Islet precursor cell (in vitro differentiated cells): ENCODE measurements at places on chromosomes 4 and X.

DNA sequence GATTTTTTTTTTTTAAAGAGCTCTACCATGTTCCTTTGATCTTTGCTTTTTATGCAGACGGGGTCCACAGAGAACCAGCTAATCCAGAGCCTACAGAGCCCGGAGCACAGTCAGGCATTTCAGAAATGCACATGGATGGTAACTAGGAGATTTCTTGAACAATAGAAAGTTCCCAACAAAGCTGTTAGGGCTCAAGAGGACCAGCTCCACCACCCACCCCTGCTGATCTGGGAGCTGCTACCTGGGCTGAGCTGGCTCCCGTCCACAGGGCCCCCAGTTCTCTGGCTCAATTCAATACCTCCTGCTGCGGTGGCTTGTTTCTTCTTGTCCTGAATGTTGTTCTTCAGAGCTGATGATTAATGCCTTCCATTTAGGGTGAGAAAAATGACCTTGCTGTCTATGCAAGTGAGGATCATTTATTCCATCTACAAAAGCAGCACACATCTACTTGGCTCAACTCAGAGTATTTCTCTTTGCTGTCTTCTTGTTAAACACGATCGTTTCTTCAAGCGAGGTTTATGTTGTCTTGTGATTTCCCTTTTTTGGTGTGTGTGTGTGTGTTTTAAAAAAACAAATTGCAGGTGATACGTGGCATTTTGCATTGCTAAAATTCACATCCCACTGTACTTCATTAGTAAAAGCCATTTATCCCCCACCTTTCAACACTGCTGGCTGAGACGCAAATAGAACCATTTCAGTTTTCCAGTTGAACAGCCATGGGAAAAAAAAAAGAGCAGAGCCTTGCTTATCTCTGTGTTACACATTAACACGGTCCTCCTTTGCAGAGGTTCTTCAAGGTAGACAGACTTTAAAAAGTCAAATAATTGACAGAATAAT lies 31.3 kb downstream of the IGFBP7 start:
- DNase-seq, result peak; percentile 93

GRCh38 chrX:41128955-41129354 lies 43.7 kb downstream of the USP9X start:
- DNase-seq, result no peak

- no peak for DNase-seq
Observed at GRCh38 chr4:119244344-119244743, 31.8 kb downstream of the USP53 start.

DNA sequence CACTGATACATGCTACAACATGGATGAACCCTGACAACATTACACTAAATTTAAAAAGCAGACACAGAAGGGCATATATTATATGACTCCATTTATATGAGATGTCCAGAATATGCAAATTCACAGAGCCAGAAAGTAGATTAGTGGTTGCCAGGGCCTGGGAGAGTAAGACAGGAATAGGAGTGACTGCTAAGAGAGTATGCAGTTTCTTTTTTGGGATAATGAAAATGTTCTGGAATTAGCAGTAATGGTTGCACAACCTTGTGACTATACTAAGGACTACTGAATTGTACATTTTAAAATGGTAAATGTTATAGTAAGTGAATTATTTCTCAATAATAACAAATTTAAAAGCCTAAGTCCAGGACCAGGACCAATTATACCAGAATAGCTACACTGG lies 29.5 kb upstream of the NUP54 start:
- DNase-seq, result no peak

DNA sequence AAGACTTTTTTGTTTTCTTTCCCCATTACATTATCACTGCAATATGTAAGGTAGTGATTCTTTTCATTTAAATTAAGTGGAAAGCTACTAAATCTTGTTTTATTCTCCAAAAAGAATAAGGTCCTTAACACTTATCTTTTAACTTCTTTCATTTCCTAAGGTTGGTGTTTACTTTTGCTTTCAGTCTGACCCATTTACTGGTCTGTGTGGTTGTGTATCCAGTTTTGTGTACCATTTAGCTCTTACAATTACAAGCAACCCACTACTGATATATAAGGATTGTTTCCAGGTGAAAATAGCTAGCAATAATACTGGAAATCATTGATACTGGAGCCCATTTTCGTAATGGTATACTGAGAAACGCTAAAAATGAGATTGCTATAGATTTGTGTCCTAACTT lies 123.1 kb upstream of the CXorf66 start:
- DNase-seq, result no peak

- DNase-seq, result no peak
Observed at GRCh38 chr4:81807386-81807785, 335.7 kb upstream of the RASGEF1B start.

DNA sequence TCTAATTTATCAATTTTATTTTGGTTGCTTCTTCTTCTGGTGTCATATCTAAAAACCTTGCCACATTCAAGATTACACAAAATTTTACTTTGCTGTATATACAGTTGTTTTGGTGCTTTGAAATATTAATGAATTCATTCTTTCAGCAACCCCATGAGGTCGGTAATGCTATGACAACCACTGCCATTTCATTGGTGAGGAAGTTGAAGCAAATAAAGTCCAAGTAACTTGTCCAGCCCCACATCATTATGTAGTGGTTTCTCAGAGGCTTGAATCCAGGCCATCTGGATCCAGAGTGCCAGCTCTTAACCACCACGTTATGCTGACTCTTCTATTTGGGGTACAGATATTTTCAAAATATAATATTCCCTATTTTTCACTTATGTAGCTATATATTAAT lies 42.2 kb downstream of the UGT2A3 start:
- no peak for DNase-seq

GRCh38 chr4:139018971-139019758 lies 3.6 kb downstream of the NOCT start:
- no peak for DNase-seq

DNA sequence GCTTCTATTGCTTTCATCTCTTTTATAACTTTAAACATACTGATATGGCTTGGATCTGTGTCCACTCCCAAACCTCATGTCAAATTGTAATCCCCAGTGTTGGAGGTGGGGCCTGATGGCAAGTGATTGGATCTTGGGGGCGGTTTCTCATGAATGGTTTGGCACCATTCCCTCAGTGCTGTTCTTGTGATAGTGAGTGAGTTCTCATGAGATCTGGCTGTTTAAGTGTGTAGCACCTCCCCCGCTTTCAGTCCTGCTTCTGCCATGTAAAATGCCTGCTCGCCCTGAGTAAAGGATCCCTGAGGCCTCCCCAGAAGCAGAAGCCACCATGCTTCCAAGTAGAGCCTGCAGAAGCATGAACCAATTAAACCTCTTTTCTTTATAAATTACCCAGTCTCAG lies 17.7 kb downstream of the MND1 start:
- DNase-seq, result no peak

- DNase-seq, result no peak
Observed at GRCh38 chrX:44667771-44668170, 125.1 kb upstream of the FUNDC1 start.

- DNase-seq, result peak; percentile 87
Observed at GRCh38 chr4:173505924-173506518, 24.0 kb downstream of the HAND2 start.

DNA sequence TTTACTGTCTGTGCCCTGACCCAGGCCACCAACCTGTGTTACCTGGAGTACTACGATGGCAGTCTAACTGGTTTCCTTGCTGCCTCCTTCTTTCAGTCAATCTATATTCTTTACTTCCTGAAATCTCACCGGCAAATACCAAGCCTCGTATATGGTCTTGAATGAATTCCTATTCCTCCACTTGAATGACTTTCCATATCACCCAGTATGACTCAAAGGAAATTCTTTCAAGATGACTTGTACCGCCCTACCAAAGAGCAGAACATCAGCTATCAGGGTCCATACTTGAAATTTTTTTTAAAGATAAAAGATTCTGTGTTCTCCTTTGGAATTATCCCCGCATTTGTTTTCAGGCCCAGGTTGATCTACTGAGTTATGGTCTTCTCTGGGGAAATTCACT lies 378.0 kb downstream of the AFF2 start:
- DNase-seq, result no peak

DNA sequence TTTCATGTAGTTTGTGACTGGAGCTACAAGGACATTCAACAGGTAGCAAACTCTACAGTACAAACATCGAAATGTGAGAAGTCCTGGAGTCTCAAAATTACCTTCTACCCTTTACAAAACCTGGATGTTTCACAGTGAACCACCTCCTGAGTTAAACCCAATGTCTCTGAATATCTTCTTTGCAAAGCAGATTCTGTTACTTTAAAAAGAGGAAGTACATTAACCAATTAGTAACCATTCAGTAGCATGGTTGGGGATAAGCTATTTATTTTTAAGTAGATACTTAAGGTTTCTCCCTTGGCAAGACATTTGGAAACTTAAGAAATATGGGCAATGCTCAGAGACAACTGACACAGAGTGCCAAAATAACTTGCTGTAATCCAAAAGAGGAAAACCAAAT lies 371.9 kb upstream of the NWD2 start:
- no peak for DNase-seq

DNA sequence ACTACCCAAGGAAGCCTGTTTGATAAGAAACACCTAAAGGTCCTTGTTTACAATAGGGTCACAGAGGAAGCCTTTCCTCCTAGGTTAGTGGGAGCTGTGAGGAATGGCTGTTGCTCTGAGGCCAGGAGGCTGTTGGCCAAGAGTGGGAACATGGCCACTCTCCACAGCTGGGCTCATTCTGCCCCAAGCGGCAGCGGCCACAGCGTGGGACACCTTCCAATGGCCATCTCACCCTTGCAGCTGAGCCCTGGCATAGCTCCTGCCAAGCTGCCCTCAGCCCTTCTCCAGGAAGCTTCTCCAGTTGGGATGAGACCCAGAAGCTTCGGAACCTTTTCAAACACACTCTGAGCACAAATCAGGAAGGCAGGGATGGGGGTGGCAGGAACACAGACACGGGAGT lies 111.8 kb upstream of the MAP3K15 start:
- DNase-seq, result no peak

GRCh38 chr4:1939664-1940509 lies 68.7 kb downstream of the NSD2 start:
- DNase-seq, result no peak

- no peak for DNase-seq
Observed at GRCh38 chr4:73815145-73815544, 21.3 kb upstream of the CXCL6 start.

DNA sequence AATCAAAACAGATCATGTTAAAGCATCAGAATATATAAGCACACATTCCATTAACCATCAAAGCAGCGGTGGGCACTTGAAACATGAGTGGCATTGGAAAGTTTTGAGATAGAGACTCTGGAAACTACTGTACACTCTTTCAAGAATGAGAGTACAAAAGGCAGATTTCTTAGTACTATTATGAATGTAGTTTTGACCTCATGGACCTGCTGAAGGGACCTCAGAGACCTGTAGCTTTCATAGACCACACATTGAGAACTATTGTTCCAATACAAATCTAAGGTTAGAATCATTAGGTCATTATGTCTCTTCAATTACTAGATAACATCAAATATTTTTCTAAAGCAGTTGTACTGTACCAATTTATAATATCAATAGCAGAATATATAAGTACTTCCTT lies 283.6 kb downstream of the RPA4 start:
- no peak for DNase-seq

- no peak for DNase-seq
Observed at GRCh38 chr4:74202062-74202586, 44.2 kb downstream of the MTHFD2L start.

GRCh38 chr4:211033-211511 lies 86.8 kb downstream of the ZNF718 start:
- DNase-seq, result no peak

- no peak for DNase-seq
Observed at GRCh38 chr4:90670183-90670582, 543.0 kb downstream of the CCSER1 start.

- DNase-seq, result no peak
Observed at GRCh38 chr4:165723051-165723795, 149.8 kb upstream of the TLL1 start.

GRCh38 chrX:54182194-54182863 lies 725 bp downstream of the FAM120C start:
- DNase-seq, result peak; percentile 67

- DNase-seq, result no peak
Observed at GRCh38 chr4:94351319-94351718, 8.7 kb upstream of the HPGDS start.

- peak; percentile 95 for DNase-seq
Observed at GRCh38 chrX:68669094-68669860, 21.8 kb downstream of the STARD8 start.
